T47D (cell line): ENCODE measurements at places on chromosomes 13 and 19.

DNA sequence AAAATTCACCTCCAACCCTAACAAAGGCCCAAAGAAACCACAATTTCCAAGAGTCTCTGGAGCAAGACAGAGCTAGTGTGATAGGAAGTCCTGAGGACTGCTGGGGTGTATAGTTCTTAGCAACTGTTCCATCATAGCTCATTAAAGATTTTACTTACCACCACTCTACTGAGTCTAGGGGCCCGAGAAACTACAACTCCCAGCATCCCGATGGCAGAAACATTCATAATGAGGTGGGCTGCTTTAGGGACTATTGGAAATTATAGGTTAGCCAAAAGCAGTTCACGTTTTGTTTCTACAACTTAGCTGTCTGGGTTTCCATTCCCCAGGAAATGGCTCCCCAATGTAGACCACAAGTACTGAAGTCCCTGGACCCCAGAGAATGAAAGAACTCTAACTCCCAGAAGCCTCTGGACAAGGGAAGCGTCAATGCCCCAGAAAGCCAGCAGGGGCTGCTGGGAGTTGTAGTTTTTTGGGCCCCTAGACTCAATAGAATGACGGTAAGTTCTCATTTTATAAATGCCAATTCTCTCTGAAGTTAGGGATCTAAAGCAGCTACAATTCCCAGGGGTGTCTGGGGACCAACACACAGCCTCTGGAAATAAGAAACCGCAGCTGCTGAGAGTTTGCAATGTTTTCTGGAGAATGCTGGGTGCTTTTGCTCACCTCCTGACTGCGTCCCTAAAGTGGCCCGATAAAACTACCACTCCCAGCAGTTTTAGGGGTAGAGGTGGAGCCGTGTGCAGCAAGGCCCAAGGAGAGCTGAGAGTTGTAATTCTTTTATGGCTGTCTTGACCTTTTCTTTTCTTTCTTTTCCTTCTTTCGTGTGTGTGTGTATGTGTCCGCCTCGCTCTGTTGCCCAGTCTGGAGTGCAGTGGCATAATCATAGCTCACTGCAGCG, 11.1 kb downstream of the FTL start:
- peak; percentile 29 for DNase-seq

DNA sequence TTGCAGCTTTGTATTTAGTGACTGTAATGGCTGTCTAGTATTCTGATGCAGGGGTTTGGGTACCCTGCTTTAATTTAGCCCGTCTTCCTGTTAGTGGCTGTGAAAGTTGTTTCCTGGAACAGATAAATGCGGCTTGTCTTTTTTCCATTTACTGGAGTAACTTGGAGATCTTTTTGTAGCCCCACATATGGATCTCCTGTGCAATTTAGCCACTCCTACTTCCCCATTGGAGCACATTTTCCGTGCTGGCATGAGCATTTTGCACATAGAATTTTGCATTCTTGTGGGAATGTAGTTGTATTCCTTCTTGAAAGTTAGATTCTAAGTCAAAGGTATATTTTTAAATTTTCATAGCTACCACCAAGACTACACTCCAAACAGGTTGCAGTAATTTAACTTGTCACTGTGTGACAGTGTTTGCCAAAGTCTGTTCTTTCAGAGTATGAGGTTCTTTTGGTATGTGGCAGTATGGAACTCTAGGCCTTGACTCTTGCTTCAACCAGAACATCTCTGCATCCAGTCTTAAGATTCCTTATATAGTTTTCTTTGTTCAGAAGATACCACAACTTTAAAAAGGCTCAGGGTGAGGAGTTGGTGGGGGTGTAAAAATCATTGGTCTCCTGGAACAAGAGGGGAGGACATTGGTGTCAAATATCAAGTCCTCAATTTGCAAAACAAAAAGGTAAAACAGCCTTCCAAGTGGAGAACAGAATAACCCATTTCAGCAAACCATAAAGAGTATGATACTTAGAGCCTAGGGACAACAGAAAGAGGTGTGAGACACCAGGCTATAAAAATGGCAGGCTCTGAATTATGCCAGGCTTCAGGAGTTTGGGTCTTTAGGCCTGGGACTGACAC, 21.1 kb upstream of the CCDC97 start:
- DNase-seq: no peak

DNA sequence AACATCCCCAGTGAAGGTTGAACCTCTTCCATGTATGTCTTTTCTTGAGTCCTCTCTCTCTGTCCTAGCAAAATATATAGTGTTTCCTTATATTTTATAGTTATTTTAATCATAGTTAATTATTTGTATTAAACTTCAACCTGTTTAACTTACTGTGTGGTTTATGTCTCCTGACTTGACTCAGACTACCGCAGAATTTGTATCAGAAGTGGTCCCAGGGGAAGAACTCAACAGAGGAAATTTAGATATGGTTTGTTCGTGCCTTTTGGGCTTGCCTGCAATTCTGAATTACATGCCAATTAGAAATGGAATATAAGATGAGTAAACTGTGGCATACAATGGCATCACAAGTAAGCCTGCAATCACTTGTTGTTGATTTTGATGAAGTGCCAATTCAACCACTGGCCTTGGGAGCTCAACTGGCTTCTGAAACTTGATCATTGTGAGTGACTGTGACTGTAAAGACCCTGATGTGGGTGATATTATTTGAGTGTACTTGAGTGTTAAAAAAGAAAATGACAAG, 1459.5 kb upstream of the PCDH20 start:
- DNase-seq: no peak

- DNase-seq: no peak
These were observed 28.4 kb downstream of the UBAC2 start for GRCh38 chr13:99228737-99229691.
